Activated CD8-positive, alpha-beta memory T cell treated with anti-CD3 and anti-CD28 coated beads for 48 hours (primary cell): ENCODE measurements at places on chromosomes 16 and 17.

GRCh38 chr17:31401456-31402254, 10.2 kb downstream of the RAB11FIP4 start:
- no peak for DNase-seq

GRCh38 chr17:74637265-74637664, 13.7 kb upstream of the CD300E start:
- no peak for DNase-seq

- DNase-seq = no peak
These were observed 276.9 kb downstream of the SOX9 start for GRCh38 chr17:72397687-72398086.

DNA sequence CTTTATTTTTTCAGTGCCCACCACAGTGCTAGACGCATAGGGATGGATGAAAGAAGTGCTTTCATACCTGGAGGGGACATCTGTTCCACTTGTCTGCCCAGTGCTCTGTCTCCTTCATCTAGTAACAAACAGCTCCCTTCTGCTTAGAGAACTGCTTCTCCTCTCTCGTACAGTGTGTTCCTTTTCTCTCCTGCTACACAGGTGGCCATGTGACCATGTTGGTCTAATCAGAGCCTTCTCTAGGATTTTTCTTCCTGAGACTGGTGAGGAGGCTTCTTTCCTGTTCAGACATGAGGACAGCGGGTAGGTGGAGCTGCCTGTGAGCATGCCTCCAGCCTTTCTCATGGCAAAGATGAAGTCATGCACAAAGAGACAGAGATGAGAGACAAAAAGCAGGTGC, 182.7 kb downstream of the TMEM132E start:
- DNase-seq = no peak

DNA sequence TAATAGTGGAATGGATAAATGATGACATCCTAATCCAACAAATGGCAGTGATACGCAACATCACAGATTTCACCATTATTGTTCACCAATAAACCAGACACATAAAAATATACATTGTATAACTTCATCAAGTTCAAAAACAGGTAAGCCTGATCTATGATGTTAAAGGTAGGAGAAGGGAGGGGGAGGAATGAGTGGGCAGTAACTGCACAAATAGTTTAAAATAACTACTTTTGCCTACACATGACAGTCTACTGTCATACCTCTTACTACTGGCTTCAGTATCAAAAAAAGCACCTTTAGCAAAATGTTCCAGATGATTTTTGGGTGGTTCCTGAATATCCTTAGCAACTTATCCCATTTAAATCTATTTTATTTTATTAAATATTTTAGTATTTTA, 28.8 kb downstream of the CHCT1 start:
- DNase-seq = no peak

DNA sequence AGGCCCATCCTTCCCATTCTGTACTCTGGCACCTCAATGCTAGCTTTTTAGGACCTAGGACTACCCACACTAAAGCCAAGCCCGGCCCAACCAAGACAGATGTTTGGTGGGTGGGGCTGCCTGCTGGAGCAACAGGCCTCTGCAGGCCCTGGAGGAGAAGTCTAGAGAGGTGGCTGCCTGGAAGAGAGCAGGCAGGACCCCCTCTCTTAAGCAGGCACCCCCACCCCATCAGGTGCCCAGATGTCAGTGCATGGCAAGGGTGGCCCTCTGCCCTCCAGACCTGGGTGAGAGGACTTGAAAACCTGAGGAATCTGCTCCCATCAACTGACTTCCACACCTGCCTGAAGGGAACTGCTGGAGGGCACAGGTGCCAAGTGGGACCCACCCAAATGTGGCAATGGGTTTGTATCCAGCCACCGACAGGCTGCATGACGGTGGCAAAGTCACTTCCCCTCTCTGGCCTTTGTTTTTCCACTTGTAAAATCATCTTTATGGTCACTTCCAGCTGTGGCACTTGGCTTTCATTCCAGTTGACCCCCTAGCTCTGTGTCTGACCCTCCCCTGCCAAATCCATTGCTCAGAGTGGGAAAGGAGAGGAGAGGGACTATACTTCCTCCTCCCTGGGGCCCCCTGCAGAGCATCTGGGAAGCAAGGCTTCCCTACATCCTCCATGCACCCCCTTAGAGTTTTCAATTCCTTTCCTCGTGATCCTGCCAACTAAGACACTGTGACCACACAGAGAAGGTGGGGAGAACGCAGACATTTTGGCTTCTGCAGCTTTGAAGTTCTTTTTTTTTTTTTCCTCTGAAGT, 1.7 kb upstream of the STAT5A start:
- no peak for DNase-seq
